HCEC 1CT (cell line): ENCODE measurements at places on chromosomes 1 and 21.

- DNase-seq: no peak
Observed at GRCh38 chr21:26925636-26926035, 41.3 kb downstream of the ADAMTS5 start.

DNA sequence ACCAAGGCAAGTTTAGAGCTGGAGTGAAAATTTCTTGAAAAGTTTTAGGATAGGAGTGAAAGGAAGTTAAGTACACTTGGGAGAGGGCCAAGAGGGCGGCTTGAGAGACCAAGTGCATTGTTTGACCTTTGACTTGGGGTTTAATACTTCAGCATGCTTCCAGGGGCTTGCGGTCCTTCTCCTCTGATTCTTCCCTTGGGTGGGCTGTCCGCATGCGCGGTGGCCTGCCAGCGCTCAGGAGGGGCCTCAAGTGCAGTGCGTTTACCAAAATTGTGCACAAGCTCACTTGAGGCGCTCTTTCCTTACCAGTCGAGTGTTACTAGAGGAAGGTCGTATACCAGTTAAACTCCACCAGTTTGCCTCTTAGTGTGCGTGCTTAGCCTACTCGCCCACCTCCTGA is 91.3 kb upstream of the LYST start:
- DNase-seq: no peak

- DNase-seq: no peak
Observed at GRCh38 chr1:223765036-223765718, 52.8 kb downstream of the CAPN2 start.

- no peak for DNase-seq
Observed at GRCh38 chr1:231500666-231501065, 27.8 kb upstream of the TSNAX start.

DNA sequence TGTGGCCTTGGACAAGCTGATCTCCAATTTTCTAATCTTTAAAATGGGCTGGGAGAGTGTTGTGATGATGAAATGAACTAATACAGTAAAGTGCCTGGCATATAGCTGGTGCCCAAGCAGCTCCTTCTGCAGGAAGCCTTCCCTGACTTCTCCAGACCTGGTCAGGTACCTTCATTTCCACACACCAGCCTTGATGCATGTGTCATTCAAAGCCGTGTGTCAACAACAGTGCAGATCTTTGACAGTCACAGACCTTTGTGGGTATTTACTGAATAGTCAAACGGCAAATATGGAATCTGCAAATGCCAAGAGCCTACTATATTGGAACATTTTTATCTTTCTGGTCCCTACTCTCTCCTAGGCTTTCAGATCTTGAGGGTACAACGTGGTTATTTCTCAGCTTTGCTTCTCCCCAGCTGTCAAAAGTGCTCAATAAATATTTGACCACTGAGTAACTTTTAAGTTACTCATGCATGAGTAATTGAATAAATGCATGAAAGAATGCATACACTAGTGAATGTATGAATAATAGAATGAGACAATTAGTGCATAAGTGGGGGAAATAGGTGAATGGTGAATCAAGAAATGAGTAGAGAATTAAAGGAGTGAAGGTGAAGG is 75.4 kb downstream of the MDM4 start:
- DNase-seq: peak; percentile 82

- no peak for DNase-seq
Observed at GRCh38 chr1:22494144-22494543, 42.5 kb downstream of the ZBTB40 start.

GRCh38 chr1:157156058-157156541 is 17.9 kb upstream of the ETV3 start:
- peak; percentile 40 for DNase-seq

- peak; percentile 69 for DNase-seq
Observed at GRCh38 chr1:8903410-8903809, 24.9 kb upstream of the ENO1 start.

DNA sequence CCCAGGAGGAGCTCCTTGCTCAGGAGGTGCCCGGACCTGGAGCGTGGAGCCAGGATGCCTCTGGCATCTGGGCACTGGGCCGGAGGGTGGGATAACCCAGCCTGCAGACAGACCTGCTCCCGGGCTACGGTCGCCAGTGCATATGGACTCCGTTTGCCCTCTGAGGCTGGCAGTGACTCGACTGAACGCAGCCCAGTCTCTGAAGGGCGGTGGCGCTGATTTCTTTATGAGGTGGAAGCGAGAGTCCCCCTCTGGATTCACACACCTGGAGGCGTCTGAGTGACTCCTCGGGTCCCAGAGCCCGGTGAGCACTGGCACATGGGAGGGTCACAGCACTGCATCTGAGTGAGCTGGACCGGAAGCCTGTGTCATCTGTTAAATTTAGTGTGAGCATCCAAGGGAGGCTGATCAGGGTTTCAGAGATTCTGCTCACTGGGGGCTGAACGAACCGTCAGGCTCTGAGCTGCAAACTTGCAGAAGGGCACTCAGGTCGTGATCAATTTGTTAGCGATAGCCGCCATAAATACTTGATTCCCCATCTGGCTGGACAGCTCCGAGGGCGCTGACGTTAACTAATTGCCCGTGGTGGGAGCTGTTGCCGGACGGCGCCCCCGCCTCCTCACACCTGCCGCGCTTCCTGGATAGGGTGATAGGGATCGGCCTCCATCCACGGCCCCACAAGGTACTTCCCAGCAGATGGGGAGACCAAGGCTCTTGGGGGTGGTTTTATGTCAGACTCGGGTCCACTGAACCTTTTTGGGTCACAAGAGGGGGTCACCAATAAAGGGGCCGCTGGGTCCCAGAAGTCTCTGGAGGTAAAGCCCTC is 60.7 kb upstream of the TTC34 start:
- no peak for DNase-seq

DNA sequence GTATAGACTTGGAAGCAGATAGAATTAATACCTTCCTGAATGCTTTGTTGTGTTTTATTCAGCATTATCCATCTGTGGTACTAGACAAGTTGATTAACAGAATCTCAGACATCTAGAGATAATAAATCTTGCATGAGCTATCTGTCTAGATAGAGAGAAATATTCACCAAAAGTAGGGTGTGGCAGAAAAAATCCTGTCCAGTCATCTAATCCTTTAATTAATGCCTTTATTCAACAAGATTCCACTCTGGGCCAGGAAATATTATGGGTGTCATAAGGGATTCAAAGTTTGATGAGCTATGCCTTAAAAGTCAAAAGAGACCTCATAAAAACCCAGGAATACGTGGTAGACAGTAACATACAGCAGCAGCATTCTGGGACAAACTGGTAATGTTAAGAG is 601.2 kb downstream of the LMO4 start:
- DNase-seq: no peak

DNA sequence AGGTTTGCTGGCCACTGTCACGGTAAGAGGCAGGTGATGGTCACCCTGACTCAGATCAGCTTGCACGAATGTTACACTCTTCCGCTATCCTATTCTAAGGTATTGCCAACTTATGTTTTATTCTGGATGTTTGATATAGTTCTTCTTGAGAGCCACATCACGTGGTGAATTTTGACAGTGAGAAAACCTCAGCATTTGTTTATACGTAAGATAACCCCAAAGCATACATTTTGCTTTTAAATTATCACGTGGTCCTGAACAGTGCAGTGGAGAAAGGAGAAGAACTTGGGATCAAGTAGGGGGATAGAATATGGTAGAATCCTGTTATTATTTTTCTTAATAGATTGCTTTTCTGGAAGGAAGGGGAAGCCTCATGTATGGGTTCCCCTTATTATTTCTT is 16.6 kb downstream of the ATP1A1 start:
- no peak for DNase-seq

DNA sequence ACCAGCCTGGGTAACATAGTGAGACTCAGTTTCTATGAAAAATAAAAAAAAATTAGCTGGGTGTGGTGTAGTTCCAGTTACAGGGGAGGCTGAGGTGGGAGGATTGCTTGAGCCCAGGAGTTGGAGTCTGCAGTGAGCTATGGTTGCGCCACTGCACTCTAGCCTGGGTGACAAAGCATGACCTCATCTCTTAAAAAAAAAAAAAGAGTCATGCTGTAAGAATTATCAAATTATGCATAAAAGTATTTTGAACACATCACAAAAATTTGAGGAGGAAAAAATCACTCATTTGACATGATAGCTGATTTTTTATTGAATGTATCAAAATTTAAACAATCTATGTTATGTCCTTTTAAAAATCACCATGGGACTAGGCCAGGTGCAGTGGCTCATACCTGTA is 17.8 kb downstream of the CCDC30 start:
- peak; percentile 16 for DNase-seq

DNA sequence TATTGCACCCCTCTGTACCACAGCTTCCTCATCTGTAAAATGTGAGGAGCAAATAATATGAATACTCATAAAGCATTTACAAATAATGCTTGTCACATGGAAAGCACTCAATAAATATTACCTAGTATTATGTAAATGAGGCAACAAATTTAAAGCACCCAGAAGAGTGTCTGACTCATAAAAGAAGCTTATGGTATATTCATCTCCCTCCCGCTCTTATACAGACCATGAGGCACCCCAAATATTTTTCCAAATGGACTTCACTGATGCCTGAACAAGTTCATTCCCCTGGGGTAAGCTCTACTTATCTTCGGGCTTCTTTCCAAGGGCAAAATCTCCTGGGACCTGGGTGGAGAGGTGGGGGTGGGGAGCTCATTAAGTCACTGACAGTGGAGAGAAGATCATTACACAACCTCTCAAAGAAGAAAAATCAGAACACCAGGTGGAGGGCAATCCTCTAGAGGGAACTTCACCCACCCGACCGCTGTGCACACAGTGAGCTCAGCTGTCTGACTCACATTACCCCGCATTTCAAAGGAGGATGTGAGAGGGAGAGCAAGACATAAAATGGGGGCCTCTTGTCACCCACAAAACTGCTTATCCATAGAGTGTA is 166.2 kb downstream of the ASTN1 start:
- DNase-seq: no peak

DNA sequence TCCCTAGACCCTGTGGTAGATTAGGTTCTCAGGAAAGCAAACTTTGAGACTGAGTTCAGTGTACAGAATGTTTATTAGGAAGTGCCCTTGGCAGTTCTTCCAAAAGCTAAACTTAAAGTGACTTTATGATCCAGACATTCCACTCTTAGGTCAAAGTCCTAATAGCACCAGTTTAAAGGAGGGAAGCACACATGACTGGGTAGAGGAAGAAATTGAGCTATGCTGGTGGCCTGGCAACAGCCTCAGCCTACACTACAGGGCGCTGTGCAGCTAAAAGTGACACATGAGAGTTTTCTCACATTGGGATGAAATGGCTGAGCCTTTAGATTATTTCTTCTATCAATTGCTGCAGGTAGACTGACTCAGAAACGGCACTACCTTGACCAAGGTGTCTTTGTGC is 280.4 kb downstream of the BRINP2 start:
- DNase-seq: no peak

- no peak for DNase-seq
Observed at GRCh38 chr1:160887071-160887470, 2.1 kb upstream of the ITLN1 start.

GRCh38 chr1:42700006-42700405 is 17.8 kb downstream of the YBX1 start:
- DNase-seq: no peak

- DNase-seq: no peak
Observed at GRCh38 chr1:78078358-78078757, 32.6 kb downstream of the GIPC2 start.

DNA sequence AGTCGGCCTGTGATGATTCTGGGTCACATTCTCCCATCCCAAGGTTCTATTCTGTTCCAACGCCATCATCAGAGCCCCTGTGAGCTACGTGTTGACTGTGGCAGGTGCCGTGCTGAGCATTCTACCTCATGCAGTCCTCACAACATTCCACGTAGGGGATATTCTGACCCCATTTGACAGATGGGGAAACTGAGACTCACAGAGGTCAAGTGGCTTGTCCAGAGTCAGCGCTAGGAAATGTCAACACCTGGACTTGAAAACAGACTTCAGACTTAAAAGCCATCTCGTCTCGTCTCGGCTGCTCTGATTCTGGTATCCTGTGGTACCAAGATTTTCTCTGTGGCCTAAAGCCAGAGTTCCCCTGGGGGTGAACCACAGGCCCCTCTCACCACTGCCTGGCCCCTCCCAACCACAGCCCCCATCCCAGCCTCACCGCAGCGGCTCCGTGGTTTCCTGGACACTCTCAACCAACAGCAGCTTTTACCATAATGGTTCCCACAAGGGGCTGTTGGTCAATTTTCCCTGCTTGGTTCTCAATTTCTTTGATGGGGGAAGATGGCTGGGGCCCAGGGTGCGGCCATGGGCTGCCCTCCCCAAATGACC is 39.6 kb downstream of the SDC3 start:
- no peak for DNase-seq

DNA sequence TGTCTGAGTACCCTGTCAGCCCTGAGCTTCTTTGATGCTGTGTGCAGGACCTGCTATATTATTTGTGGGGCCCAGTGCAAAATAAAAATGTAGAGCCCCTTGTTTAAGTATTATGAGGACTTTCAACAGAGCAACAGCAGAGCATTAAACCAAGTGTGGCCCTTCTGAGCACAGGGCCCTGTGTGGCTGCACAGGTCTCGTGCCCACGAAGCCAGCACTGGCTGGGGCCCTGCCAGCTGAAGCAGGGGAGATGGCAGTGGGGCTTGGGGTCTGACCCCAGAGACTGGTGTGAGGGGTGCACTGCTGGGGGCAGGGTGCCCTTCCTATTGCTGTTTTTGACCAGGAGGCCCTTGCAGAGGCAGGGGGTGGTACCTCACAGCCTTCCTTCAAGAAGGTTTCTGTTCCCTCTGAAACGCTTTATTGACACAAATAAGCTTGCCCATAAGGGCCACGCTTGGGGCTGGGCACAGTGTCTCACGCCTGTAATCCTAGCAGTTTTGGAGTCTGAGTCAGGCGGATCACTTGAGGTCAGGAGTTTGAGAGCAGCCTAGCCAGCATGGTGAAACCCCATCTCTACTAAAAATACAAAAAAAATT is 2.2 kb upstream of the SEMA4A start:
- DNase-seq: peak; percentile 67

DNA sequence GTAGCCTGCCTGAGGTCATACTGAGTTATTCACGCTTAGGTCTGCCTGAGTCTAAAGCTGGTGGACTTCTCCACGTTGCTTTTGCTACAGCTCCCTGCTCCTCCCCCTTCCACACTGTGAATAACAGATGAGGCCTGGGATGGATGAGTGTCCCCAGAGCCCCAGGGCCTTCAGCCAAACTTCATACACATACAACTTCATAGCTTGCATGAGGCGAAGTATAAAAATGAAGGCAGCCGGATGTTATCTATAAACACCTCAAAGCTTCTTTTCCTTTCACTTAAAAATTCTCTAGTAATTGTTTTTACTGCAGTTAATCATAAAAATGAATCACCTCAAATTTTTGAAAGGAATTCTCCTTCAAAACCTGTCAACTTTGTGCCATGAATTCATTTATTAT is 70.2 kb downstream of the DAB1 start:
- DNase-seq: no peak

DNA sequence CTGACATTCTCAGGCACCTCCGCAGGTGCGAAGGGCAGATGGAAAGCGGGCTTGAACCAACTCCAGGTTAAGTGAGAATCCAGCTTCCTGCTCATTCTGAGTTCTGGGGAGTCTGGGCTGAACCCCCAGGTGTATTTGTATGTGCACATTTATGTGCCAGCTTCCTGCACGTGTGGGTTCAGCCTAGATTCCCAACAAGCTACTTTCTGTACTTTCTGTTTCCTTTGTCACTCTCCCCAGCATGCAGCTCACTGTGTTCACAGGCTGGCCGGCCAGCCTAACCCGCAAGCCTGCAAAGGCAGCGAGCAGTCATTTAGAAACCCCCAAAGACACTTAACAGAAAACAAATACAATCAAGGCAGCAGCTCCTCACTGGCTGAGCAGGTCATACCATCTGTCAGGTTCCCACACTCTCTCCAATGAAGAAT is 1.3 kb upstream of the IL19 start:
- no peak for DNase-seq
